ENCODE measurements at places on chromosomes 16 and 17.

GRCh38 chr17:17990282-17990681 lies 17.6 kb downstream of the DRC3 start:
- peak; percentile 61 for DNase-seq

DNA sequence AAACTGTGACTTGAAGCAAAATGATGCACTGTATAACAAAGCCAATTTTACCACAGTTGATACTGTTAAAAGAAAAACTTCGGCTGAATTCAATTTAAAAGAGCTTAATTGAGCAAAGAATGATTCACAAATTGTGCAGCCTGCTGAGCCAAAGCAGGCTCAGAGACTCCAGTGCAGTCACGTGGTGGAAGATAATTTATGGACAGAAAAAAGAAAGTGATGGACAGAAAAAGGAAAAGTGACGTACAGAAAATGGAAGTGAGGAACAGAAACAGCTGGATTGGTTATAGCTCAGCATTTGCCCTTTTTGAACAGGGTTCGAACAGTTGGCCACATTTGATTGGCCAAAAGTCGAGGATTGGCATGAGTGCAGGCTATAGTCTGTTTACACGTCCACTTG lies 25.7 kb downstream of the ZSWIM7 start:
- no peak for DNase-seq

- DNase-seq: no peak
These were observed 252.3 kb downstream of the C16orf95 start for GRCh38 chr16:87064731-87065445.

DNA sequence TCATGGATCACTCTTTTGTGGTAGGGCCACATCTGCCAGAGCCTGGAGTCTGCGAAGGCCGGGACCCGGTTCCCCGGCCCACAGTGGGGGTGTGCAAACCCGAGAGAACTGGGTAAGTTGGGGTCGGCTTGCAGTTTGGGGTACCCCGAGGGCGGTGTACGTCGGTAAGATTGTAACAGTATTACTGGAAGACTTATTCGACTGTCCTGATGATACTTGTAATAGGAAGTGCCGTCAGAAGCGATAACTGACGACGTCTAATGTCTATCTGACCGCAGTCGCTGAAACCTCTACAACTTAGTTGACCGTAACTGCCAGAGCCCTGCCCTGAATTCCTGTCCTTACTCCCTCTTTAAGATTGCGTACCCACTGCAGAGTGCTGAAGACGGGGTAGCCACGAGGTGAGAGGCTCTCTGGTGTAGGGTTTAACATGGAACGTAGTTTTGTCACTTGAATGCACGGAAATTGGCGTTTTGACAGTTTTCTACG lies 24.0 kb downstream of the TRPV2 start:
- peak; percentile 45 for DNase-seq

DNA sequence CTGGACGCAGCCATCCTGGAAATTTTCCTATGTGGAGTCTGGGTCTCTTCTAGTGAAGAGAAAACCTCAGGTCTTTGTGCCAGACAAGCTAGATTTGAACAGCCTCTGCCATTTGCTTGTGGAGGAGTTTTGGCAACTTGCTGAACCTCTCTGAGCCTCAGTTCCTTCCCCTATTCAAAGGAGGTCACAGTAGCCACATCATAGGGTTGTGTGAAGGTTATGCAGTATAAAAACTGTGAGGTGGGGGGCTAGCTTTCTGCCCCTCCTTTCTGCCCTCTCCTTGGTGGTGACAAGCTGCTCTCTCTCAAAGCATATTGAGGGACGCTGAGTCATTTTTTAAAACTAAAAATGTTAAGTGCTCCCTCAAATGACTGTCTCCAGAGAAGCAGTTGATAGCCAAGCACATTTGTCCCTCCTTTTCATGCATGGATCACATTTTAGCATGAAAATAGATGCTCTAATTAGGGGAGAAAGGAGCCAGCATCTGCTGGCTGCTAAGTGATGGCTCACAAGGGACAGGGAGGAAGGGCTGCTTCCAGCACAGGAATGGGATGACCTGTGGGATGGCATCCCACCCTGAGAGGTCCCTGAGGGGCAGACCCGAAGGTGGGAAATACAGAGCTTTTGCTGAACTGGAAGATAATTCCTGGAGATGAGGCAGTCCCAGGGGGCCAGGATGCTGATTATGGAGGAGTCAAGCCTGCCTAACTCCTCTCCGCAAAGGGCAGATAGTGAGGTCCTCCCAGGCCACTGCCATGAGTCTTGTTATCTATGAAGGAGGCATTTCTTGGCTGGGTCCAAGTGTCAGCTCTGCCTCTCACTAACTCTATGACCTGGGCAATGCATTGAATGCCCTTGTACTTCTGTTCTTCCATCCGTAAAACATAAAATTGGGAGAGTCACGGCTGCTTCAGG lies 218.8 kb downstream of the RAB11FIP4 start:
- no peak for DNase-seq

DNA sequence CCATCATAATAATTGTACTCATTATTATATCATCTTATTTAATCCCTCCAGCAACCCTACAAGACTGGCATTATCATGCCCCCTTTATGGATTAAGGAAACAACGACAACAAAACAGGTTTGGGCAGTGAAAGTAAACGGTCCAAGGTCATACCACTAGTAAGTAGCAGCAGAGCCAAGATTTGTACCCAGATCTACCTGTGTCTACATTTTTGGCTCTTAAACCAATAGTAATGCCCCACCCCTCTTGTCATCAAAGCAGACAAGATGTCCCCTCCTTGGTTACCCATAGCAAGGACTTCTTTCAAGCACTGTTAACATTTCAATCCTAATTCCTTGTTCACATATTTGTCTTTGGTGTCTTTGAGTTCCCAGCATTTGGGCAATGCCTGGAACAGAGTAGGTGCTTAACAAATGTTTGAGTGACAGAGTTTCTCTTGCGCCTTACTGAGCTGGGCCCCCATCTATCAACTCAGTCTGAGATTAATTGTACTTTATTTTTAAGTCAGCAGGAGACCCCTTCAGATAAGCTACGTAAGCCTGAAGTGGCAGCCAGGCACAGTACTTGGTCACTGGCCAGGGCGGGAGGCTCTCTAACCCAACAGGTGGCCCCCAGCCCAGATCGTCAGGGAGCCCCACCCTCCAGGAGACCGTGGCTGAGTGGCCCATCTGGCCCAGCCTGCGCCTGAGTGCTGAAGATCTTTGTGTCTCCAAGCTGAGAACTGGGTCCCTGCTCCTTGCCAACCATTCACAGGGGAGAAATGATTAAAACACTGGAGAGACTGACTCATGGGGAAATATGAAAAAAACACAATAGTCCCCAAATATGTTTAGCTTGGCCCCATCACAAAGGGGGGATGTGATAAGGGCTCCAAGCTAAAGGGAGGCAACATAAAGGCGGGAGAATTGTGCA lies 75.8 kb downstream of the AXIN2 start:
- peak; percentile 16 for DNase-seq

DNA sequence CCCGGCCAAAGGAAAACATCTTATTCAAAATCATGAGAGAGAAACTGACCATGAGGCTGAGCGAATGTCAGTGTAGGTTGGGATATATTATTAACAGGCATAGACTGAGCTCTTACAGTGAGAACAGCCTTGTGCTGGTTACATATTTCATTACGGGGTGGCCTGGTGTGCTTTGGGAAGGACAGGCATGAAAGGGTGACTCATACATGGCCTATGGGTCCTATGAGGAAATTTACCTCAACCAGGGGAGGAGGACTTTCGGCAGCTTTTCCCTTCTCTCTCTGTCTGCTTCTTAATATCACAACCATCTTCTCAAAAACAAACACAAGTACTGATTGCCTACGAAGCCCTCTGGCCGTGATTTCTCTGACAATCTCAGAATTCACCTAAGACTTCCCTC lies 579.1 kb downstream of the CDH13 start:
- no peak for DNase-seq

DNA sequence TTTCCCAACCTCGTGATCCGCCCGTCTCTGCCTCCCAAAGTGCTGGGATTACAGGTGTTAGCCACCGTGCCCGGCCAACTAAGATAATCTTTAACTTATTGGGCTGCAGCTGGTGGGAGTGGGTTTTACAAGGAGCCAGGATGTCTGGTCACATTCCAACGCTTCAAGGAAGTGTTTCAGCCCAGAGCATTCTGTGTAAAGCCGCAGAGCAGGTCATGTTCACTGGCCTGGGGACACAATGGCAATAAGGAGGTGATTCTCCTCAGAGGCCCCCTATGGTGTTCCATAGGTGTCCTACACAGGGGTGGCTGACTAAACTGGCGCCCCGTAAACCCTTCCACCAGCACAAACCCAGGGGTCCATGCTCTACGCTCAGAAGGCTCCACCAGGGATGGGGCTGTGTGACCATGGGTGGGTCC lies 1.2 kb downstream of the QPRT start:
- no peak for DNase-seq

DNA sequence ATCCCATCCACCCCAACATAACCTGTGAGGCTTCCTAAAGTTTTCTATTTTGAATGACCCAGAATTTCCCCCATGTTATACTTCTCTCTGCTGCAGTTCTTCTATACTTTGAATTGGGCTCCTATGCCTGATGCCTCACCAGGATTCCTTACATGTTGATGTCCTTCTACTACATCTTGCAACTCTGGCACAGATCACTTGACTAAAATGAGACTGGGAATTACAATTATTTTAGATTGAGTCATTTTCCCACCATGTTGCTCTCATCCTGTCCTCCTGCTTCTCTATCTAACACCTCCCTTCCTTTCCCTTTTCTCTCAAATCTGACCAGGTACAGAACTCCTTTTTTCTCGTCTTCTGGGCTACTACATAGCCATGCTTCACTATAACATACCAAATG lies 314.0 kb upstream of the KCNJ16 start:
- DNase-seq: peak; percentile 68

DNA sequence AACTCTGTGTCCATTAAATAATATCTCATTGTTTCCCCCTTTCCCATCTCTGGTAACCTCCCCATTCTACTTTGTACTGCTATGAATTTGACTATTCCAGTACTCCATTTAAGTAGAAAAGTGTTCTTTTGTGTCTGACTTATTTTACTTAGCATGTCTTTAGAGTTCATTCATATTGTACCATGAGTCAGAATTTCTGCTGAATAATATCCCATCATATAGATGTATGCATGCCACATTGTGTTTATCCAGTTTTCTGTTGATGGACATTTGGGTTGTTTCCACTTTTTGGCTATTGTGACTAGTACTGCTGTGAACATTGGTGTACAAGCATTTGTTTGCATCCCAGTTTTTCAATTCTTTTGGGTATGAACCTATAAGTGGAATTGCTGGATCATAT lies 6.0 kb downstream of the PPM1D start:
- DNase-seq: no peak

- no peak for DNase-seq
These were observed 28.9 kb downstream of the OR1D5 start for GRCh38 chr17:3034578-3034920.

GRCh38 chr17:49968405-49969133 lies 421 bp upstream of the DLX4 start:
- peak; percentile 71 for DNase-seq

DNA sequence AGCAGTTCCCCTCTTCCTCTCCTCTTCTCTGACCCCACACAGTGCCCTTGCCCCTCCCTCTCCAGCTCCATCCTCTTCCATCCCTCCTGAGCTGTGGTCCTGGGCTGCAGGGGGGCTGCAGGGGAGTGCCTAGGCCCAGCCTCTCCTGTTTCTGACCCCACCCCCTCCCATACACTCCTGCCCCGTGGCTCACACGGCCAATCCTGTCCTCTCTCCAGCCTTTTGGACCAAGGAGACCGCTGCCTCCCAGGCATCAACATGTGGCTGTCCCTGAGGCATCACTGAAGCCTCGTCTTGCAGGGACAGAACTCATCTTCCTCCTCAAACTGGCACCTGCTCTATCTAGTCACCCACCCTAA lies 6.7 kb downstream of the CLUH start:
- DNase-seq: no peak

DNA sequence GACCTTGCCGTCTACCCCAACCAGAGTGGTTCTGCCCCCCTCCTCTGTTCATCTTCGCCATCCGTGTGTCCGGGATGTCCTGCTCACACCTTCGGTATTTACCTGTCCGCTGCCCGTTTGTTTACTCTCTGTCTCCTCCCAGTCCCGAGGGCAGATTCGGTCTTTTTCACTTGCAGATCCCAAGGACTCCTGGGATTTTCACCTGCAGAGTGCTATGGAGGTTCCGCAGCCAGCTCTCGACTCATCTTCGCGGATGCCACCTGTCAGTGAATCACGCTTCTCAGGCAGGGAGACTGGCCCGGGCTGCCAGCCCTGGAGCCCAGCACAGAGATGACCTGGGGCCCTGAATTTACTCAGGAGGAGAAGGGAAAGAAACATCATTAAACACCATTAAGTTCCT lies 8.1 kb downstream of the CRISPLD2 start:
- no peak for DNase-seq

DNA sequence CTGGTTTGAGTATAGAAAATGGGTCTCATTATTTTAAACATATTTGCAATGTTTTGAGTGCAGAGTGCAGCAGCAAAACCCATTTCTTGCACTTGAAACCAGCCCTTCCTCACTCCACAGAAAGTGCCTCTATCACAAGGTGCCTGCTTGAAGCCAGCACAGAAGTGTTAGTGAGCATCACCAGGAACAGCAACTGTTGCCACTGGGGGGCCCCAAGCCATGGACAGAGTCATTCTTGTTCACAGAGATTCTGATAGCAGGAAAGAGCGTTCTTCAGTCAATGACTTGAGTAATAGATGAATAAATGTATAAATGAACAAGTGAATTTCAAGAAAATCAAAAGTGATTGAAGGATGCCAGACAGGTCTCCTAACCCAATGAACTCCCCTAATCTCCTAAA lies 45.6 kb downstream of the CHD9NB start:
- DNase-seq: no peak

GRCh38 chr17:41160648-41161047 lies at the start of gene KRTAP4-4:
KRTAP4-4 (minus strand) TSS chr17:41160748; CDS start chr17:41160691, 57 bp downstream.
- DNase-seq: no peak

- peak; percentile 84 for DNase-seq
These were observed 41.2 kb downstream of the TTC19 start for GRCh38 chr17:16040710-16041251.

- DNase-seq: no peak
These were observed 53.6 kb downstream of the ABAT start for GRCh38 chr16:8727857-8728618.

DNA sequence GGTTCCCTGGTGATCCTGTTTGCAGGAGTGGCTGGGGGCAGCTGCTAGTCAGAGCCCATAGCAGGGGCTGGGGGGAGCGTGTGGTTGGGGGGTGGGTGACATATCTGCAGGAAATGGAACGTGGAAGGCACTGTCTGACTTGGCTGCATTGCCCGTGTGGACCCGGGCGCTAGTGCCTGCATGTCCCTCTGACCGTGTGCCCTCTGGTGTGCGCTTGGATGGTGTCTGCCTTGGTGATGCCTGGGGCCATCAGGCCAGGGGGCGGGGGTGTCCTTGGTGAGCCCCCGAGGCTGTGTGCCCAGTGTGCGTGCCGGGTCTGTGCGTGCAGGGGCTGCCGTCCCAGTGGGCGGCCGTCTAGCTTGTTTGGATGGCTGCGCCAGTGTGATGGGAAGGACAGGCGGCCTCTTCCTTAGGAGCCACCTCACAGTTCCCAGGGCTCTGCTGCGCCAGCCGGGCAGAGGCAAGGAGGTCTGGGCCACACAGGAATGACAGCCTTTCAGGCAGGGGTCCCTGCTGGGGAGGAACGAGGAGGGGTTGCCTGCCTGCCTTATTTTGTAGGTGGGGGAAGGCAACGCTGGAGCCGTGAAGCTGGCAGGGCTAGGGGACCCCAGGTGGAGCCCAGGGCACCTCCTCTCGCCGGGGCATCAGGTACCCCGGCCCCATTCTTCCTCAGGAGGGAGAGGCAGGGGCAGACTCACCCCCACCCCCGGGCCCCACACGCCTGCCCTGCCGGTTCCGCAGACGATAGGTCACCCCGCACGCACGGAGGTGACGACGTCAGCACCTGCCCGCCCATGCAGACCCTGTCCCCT lies 693 bp downstream of the NDRG4 start:
- peak; percentile 40 for DNase-seq

Measured in EH (cell line).